ENCODE measurements at places on chromosomes 12 and 14. TPM values are rescaled to one million over a fixed set of nuclear protein-coding genes. Genes with fewer than 3 reads are reported as not detected.

GRCh38 chr14:103695296-103696069 lies 19.8 kb downstream of the XRCC3 start:
- no peak for DNase-seq

GRCh38 chr14:104665114-104665656 lies 24.2 kb upstream of the INF2 start:
- no peak for DNase-seq

GRCh38 chr14:64646103-64646502 lies 58.1 kb upstream of the PLEKHG3 start:
- no peak for DNase-seq

Gene KRT6C
- not detected for total RNA-seq

DNA sequence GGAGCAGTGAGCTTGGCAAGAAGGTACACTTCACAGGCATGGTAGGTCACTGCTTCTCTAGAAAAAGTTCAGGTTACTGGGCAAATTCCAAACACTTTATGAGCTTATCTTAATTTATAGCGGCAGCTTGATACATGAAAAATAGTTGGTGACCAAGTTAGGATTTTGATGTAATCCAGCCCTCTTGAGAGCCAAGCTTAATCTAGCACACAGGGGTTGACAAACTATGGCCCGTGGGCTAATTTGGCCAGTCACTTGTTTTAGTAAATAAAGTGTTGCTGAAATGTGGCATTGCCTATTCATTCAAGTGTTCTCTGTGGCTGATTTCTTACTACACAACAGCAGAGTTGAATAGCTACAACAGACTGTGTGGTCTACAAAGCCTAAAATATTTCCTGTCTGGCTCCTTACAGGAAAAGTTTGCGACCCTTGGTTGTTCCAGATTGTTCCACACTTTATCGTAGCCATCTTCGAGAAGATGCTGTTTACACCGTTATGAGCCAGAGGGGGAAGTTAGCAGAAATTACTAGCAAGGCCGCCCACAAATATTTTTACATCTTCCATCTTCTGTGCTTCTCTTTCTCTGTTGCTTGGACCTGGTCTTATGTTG lies 120.9 kb downstream of the DAAM1 start:
- no peak for DNase-seq

Gene KLRC4
- total RNA-seq = not detected

GRCh38 chr14:68777644-68778043 lies 15.2 kb downstream of the ZFP36L1 start:
- DNase-seq = no peak

GRCh38 chr12:109286652-109287051 lies 22.4 kb downstream of the FOXN4 start:
- DNase-seq = no peak

- DNase-seq = no peak
Observed at GRCh38 chr14:32129124-32129523, 52.0 kb downstream of the ARHGAP5 start.

Gene CCDC38
- 0.17 TPM for total RNA-seq

Gene KRT72
- not detected for total RNA-seq

Gene ACOT4
- 0.42 TPM for total RNA-seq

DNA sequence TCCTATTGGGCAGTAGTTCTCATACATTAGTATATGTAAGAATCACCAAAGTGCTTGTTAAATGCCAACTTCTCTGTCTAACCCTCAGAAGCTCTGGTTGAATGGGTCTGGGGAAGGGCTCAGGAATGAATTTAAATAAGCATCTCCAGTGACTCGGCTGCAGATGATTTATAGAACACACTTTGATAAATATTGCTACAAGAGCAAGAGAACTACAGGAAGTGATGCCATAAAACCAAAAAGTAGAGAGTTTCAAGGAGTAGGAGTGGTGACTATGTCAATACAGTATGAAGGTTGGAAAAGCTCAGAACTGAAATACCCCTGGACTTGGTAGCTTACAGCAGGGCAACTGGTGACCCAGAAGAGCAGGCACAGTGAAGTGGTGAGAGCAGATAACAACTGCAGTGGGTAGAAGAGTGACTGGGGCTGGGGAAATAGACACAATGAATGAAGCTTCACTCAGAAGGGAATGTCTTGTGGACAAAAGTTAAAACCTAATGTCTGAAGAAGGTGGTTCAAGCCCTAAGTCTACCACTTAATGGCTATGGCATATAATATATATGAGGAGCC lies 8.0 kb upstream of the PLEKHA5 start:
- DNase-seq = no peak

GRCh38 chr14:30114051-30114450 lies 186.4 kb upstream of the PRKD1 start:
- DNase-seq = no peak

Gene VRK1
- 14.2 TPM for total RNA-seq

GRCh38 chr14:77603654-77604255 lies 12.7 kb downstream of the SPTLC2 start:
- DNase-seq = no peak

GRCh38 chr12:11981121-11981733 lies 89.5 kb upstream of the BCL2L14 start:
- DNase-seq = no peak

DNA sequence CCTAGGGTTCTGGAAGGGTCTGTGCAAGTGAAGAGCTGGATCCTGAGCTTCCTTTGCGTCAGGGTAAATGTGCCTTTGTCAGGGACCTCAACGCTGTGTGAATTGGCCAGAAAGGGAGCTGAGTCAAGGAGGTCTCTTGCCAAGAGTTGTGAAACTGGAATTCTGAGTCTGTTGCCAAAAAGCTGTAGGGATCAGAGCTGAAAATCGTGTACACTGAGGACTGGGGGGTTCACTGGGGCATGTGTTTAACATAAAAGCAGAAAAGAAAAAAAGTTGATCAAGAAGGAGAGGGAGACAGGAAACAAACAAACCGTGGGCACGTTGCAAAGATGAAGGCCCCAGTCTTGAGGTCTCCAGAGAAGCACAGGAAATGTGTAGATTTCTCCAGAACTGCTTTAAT lies 1081.5 kb downstream of the VRK1 start:
- no peak for DNase-seq

- DNase-seq = peak; percentile 94
Observed at GRCh38 chr12:52372216-52373154, 5.2 kb upstream of the KRT85 start.

Gene TTC6
- total RNA-seq = not detected

DNA sequence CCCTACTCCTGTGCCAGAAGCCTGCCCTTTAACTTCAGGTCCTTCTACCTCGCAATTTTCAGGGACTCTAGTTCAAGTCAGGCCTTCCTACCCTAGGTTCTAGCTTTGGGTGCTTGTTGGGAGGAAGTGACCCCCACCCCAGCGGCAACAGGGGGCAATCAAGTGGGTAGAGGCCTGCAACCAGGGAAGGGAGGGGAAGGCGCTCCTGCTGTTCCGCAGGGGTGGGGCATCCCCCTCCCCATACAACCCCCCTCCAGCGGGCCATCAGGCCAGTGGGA lies 204 bp upstream of the PRPH start:
- DNase-seq = no peak

DNA sequence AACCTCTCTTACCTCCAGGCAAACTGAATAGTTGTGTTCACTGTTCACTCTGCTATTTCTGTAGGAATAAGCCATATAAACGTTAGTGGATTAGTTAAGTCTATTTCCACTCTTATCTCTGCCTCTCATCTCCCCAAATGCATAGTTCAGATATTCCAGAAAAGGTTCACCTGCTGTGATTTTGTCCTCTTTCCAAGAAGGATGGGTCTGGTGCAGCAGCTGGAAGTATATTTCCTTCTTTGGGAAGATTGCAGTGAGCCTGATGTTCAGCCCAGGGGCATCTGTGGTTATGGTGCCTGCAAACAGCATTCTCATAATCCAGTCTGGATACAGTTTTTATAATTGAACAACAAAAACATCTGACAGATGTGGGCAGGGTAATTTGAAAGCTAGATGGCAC lies 97.7 kb downstream of the TPH2 start:
- no peak for DNase-seq

GRCh38 chr14:51023964-51024363 lies 70.9 kb downstream of the TRIM9 start:
- DNase-seq = no peak

Gene PROX2
- not detected for total RNA-seq

Gene VWF
- total RNA-seq = 324 TPM

GRCh38 chr12:90295858-90296257 lies 587.2 kb upstream of the ATP2B1 start:
- DNase-seq = no peak

Gene OTOGL
- total RNA-seq = 2.0 TPM

Gene RILPL2
- total RNA-seq = 5.7 TPM

GRCh38 chr12:56776654-56777053 lies 13.5 kb downstream of the HSD17B6 start:
- no peak for DNase-seq

DNA sequence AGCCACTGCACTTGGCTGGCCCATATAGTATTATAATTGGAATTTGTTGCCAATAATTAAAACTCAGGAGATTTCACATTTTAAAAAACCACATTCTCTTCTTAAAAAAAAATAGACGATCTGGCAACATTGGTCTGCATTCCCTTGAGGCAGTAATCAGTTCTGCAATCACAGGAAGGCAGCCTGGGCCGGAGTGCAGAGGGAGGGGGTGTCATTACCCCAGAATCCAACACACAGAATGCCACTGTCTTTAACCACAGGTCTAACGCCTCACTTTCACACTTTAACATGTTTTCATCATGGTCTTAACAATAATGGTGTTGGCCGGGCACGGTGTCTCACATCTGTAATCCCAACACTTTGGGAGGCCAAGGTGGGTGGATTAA lies 100.1 kb downstream of the SCARB1 start:
- DNase-seq = no peak

DNA sequence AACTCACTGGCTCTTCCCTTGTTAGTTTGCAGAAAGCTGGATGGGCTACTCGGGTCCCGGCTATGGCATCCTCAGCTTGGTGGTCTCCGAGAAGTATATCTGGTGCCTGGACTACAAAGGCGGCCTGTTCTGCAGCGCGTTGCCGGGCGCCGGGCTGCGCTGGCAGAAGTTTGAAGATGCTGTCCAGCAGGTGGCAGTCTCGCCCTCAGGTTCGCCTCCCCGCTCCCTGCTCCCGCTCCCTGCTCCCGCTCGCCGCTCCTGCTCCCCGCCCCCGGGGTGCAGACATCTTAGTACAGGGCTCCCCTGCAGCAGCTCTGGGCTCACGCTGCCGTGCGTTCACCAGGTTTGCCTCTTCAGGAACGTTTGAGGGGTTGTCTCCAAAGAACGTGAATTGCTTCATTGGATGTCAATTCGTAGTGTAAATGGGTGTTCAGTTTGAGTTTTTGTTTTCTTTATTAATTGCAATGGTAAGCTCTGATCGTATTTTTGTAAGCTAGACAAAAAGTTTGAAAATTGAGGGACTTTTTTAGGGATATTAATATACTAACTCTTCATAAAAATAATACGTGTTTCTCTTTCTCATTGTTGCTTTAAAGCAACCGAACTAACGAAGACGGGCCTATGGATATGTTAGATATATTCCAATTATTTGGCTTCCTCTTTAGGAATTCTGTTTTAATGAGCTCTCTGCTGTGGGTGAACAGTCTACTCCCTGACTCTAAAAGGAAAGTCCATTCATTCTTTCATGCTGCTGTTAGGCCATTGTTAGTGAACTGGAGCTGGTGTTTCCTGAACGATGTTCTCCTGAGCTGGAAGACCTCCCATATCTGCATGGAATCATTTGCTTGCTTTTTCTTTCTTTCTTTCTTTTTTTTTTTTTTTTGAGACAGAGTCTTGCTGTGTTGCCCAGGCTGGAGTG lies 71.3 kb downstream of the ANKRD9 start:
- peak; percentile 96 for DNase-seq

- no peak for DNase-seq
Observed at GRCh38 chr12:14910090-14910915, 24.6 kb upstream of the MGP start.

GRCh38 chr12:16691624-16692023 lies 85.7 kb upstream of the LMO3 start:
- no peak for DNase-seq

- no peak for DNase-seq
Observed at GRCh38 chr12:15892645-15893259, 10.6 kb downstream of the STRAP start.

- no peak for DNase-seq
Observed at GRCh38 chr12:80442426-80443222, 1.4 kb upstream of the PTPRQ start.

Gene IL22
- total RNA-seq = not detected

DNA sequence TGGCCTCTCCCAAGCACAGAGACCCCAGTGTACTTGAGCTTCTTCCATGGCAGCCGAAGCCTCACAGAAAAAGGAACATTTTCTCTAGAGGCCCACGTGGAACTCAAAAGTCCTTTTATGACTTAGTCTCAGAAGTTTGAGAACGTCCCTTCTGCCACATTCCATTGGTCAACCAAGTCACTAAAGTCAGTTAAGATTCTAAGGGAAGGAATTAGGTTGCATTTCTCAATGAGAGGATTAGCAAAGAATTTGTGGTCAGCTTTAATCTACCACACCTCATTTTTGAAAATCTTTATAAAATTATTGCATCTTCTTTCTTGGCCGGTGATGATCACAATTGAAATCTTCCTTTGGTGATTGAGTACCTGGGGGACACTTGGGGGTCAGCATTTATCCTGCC lies 279.9 kb upstream of the TBX3 start:
- no peak for DNase-seq

Gene CCDC63
- not detected for total RNA-seq

DNA sequence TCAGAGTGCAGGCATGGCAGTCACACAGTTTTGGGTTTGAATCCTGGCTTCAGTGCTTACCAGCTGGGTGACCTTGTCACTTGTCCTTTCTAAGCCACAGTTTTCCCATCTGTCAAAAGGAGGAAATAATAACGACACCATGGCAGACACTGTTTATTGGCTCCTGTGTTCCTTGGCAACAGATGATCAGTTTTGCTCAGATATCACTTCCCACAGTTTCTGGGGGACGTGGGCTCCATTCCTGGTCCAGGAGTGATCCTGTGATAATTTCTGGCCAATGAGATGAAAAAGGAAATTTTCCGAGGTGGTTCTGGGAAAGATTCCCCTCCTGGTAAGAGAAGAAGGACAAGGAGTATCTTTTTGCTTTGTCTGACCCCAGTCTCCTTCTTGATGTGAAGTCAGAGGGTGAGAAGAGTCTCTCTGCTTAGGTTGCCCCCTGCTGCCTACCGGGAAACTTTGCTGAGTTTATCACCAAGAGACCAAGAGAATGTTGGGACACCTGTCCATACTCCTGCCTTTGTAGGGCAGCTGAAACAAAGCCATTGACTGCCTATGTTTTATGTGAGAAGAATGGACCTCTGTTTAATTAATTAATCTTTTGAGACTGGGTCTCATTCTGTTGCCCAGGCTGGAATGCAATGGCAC lies 178.9 kb upstream of the NRXN3 start:
- DNase-seq = no peak

Gene SAMD15
- 0.52 TPM for total RNA-seq

- DNase-seq = no peak
Observed at GRCh38 chr14:104228221-104228620, 89.8 kb downstream of the KIF26A start.

Data from esophagus muscularis mucosa (tissue), 4 donors.